ENCODE measurements at places on chromosomes 13 and 19. TPM values are rescaled to one million over a fixed set of nuclear protein-coding genes. Genes with fewer than 3 reads are reported as not detected.

AP1M2 gene
- total RNA-seq, result 61.5 TPM

ODAD3 gene
- total RNA-seq, result not detected

LILRA5 gene
- 0.64 TPM for total RNA-seq

FAM216B gene
- not detected for total RNA-seq

BRSK1 gene
- 0.28 TPM for total RNA-seq

NTN5 gene
- total RNA-seq, result not detected

CATSPERD gene
- not detected for total RNA-seq

ZNF571 gene
- 2.2 TPM for total RNA-seq

KLHL1 gene
- total RNA-seq, result not detected
